Foreskin melanocyte (primary cell): ENCODE measurements at places on chromosomes 5 and 9.

DNA sequence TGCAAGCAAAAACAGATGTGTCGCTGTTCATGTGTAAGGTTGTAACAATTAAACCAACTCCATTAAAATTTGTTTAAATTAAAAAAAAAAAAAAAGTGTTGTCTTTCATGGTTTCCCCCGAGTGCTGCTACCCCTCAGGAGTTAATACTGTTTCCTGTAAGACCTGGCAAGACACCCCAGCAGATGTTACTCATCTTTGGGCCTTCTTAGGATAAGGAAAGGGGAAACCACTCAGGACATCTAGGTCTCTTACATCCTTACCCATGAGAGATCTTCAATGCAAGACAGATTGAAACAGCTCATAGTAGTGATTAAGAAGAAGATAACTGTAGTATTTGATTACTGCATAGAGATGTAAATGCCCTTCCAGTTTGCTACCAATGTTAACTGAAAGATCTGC is 33.5 kb upstream of the F2R start:
- no peak for DNase-seq

DNA sequence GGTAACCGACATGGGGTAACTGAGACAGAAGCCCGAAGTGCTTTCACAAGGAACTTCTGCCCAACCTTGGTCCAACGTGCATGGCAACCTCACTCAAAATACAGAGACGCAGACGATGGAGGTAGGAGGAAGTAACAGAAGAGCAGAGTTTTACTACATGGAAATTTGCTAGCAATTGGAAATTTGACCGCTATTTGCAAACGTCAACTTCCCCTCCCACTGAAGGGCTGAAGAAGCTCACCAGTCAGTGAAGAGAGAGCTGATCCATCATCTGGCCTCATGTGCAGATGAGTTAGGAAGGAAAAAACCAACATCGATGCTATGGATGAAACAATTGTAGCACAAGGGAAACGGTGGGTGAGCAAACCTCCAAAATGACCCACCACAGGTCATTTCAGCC is 196.7 kb downstream of the RGS3 start:
- no peak for DNase-seq

GRCh38 chr9:136348691-136349090 is 14.9 kb downstream of the DNLZ start:
- no peak for DNase-seq

DNA sequence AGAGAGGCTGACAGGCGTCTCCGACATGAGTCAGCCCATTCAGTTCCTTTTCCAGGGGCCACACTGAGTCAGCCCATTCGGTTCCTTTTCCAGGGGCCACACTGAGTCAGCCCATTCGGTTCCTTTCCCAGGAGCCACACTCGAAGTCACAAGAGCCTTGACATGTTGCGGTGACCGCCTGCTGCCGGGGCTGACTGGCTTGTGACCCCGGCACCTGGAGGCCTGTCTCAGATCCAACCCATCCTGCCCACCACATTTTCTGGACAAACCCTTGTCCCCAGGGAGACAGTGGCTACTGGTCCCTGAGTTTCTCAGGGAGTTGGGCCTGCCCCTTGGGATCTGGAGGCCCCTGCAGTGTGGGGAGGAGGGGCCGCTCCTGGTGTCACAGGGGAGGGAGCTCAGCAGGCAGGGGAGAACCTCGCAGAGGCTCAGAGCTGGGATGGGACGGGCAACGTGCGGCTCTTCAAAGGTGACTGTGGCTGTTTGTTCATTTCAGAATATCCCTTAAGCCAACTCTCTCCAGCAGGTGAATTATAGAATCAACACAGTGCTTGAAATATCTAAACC is 40.5 kb upstream of the LPCAT1 start:
- DNase-seq = no peak

DNA sequence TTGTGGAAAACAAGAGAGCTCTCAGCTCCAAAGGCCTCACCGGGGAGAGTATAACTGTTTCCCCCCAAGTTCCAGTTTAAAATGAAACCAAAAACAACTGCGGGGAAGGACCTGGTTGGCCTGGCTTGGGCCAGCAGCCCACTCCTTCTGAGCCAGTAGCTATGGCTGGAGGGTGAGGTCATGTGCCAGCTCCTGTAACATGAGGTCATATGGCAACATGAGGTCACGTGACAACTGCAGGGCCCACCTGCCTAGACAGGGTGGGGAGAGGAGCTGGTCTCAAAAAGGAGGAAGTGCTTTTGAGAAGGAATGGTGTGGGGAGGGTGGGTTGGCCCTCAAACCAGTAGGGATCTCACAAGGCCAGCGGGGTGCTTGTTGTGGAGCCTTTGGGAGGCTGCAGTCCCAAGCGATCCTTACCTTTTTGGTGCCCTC is 29.3 kb upstream of the CRB2 start:
- no peak for DNase-seq

GRCh38 chr5:154783774-154784460 is 28.7 kb downstream of the LARP1 start:
- peak; percentile 73 for DNase-seq

DNA sequence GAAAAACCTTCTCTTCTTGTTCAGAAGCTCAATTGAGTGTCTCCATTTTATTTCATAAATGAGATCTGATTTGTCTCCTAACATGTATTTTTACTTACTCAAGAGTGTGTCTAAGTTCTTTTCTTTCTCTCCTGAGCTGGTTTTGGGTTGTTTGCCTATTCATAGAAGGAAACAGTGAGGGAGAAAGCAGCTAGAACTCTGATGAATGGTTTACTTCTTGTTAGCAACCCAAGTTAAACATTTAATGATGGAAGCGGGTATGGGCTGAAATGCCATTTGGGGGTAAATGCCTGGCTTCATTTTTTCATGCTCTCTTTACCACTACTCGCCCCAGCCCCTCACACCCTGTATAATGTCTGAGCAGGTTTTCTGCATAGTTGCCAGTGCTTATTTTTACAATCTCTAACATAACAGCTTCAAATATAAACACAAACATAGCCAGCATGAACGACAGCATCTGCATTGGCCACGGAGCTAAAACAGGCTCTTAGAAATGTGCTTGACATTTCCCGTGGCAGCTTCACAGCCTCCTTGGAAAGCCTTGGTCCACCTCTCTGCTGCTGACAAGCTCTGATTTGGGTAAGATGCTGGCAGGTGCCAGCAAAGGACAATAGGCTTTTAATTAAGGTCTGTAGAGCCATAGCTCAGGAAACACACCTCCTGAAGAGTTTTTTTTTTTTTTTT is 321.1 kb downstream of the ARHGEF28 start:
- no peak for DNase-seq

DNA sequence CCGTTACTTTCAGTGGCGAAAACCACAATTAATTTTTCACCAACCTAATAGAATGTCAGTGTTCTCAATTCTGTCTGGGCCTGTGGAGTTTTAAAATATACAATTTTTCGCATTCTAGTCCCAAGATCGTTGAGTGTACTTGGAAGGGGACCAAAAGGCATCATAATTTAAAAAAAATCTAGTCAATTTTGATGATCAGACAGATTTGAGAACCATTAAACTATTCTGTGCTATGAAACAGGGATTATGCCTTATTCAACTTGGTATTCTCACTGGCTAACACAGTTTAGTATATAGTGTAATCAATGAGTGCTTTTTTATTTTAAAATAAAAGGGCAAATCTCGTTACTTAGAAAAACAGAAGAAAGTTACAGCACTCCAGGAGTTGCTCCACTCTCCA is 61.5 kb upstream of the TNFSF15 start:
- no peak for DNase-seq

- no peak for DNase-seq
Measured at GRCh38 chr5:89097103-89097502, 214.1 kb upstream of the MEF2C start.

DNA sequence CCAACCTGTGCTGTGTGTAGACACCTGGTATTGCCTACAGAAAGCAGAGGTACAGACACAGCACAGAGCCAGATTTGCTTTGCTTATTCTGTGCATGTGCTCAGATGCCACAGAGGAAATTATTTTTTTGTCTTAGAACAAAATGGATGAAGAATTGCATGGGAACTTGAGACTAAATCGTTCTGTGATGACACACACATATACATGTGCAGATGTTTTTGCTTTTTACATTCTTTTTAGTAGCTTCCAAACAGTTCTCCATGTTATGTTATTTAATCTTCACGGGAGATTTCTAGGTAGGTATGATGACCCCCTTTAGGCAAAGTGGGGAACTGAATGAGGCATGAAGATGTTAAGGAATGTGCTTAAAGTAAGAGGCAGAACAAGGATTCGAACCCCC is 221.5 kb upstream of the PANK3 start:
- DNase-seq = no peak

GRCh38 chr5:43110606-43111170 is 10.0 kb upstream of the ZNF131 start:
- DNase-seq = no peak

- DNase-seq = no peak
Measured at GRCh38 chr5:1769017-1769640, 30.5 kb downstream of the MRPL36 start.

DNA sequence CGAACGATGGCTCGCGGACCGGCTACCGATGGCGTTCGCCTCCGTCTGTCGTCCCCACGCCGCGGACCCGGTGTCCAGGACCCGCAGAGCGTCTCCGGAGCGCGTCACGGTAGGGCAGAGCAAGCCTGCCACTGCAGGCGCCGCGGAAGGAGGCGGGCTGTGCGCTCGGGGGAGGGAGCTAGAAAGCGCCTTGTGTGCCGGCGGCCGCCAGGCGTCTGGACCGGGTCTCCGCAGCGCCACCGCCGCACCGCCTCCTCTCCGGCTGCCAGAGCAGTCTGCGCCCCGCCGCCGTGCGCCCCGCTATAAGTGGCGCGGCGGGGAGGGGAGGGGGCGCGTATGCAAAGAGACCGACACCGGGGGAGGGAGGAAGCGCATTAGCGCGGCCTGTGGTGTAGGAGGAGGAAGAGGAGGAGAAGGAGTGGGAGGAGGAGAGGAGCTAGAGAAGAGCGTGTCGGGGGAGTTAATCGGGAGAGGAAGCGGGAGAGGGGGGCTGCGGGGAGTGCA is at the start of gene ENC1:
Gene ENC1, minus strand, starts transcription at position 279 of the 504 bp plus-strand sequence. CDS start 4,243 bp downstream, outside the sequence.
- peak; percentile 95 for DNase-seq

GRCh38 chr9:122116040-122116439 is 22.9 kb upstream of the TTLL11 start:
- no peak for DNase-seq
